ENCODE measurements at places on chromosomes 2 and 18.
A peak's percentile ranks its signal among the peaks of the same experiment; 100 is the strongest.

DNA sequence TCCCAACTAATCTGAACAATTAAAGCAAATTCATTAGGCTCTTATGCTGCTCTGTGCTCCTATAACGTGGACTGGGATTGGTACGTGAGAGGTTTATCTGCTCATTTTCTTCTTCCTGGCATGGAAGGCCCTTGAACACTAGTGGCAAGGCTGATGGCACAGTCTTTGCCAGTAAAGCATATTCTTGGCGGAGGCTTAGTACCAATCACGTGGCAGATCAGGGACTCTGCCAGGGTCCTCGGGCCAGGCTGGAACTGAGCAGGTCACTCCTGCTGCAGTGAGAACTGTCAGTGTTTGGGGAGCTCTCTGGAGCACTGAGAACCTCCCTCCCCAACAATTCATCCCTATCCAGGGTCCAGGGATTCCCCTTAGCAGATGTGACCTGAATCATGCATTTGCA is 3.7 kb upstream of the ALPK2 start:
- no peak for DNase-seq

GRCh38 chr2:50863856-50864255 is 168.1 kb downstream of the NRXN1 start:
- DNase-seq: no peak

DNA sequence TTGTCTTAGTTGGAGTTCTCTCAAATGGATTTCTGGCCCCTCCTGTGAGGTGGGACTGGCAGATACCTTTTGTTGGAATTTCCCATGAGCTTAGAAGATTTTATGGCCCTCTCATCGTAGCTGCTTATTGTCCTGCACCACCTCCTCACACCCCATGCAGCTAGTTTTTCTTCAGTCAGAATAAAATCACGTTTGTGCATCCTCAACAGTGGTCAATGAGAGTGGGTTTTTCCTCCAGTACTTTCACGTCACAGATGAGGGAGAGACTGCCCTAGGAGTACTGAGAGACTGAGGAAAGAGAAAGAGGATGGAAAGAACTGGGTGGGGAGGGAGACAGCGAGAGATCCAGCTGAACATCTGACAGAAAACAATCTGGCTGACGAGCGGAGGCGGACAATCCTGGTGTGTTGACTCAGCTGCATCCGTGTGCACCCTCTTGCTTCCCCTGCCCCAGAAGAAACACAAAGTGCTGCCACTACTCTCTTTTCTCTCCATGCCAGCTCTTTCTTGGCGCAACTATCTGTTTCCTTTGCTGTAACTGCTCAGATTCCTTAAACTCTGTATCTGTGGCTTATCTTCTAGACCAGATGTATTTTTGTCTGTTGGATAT is 7.4 kb downstream of the RAPGEF4 start:
- DNase-seq: no peak

- DNase-seq: no peak
Observed at GRCh38 chr2:136226903-136227302, 109.0 kb upstream of the CXCR4 start.

GRCh38 chr2:75321599-75321922 is 122.2 kb upstream of the TACR1 start:
- no peak for DNase-seq

DNA sequence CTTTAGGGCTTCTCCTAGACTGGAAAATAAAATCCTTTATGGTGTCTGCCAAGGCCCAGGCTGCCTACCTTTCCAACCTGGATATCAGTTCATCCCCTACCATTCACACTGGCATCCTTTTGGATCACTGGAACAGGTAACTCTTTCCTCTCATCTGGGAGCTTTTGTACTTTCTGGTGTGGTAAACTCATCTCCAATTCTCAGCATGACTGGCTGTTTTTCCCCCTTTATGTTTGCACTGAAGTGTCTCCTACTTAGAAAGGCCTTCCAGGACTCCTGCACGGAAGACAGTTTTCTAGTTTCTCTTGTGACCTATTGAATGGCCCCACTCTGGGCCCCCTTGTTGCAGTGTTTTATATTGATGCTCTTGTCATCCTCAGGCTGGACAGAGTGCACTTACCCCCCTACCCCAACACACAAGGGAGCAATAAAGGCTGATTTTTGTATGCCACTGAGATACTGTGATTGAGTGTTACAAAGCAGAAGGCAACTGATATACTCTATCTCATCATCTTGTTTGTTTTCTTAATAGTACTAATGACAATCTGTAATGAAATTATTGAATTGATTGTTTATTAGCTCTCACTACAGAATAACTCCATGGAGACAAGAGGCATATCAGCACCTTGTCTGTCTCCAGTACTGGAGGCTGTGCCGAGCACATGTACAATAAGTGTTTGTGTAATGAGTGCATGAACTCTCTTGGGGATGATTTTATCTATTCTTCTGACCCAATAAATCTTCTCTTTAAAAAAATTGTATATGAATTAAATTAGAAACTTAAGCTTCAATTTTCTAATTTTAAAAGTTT is 129.9 kb downstream of the PIEZO2 start:
- no peak for DNase-seq

DNA sequence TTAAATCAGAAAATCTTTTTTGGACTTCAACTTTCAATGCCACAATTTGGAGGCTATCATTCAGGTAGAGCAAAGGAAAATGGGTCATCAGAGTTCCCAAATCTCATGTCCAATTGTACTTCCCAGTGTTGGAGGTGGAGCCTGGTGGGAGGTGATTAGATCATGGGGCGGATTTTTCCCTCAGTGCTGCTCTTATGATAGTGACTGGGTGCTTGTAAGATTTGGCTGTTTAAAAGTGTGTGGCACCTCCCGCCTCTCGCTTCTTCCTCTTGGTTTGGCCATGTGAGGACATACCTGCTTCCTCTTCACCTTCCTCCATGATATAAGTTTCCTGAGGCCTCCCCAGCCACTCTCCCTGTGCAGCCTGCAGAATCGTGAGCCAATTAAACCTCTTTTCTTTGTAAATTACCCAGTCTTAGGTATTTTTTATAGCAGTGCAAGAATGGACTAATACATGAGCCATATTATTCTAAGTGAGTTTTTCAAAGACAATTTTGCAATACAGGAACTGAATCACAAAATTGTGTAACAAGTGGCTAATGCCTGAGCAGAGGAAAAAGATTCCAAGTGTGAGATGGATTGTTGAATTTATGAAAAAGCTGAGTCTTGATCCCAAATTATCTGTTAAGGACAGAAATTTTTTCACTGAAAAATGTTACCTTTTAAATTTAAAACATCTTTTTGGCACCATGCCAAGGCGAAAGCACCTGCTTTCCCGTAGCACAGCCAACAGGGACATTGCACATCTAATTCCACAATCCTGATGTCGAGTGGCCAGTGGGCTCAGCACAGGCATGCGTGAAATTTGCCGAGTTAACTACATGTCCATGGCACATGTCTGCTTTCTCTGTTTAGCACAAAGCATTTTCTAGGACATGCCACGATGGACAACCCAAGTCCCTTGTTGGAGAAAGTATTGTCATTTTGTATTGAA is 150.9 kb downstream of the COL6A3 start:
- DNase-seq: no peak

DNA sequence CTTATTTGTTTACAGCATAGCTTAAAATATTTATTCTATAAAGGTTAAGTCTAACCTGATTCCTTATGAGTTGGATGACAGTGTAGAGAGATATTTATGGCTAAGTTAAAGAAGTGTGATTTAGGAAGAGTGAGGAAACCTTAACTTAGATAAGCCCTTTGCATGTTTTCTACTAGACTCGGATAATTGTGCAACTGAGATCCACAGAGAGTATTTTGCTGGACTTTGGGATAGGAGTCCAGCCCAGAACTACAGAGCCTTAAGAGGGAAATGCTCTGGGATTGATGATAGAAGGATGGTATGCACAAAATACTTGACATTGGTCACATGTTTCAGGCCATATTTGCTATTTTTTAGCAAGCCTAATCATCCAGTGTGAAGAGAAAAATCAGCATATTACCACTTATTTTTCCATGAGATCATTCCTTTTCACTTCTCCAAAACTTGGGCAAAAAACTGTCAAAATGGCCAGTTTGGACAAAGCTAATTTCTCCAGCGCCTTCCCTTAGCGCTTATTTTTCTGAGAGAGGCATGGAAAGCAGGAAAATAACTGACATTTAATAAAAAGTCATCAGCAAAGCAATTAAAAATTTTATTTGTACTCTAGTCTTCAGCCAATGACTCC is 3.1 kb downstream of the CD28 start:
- no peak for DNase-seq

DNA sequence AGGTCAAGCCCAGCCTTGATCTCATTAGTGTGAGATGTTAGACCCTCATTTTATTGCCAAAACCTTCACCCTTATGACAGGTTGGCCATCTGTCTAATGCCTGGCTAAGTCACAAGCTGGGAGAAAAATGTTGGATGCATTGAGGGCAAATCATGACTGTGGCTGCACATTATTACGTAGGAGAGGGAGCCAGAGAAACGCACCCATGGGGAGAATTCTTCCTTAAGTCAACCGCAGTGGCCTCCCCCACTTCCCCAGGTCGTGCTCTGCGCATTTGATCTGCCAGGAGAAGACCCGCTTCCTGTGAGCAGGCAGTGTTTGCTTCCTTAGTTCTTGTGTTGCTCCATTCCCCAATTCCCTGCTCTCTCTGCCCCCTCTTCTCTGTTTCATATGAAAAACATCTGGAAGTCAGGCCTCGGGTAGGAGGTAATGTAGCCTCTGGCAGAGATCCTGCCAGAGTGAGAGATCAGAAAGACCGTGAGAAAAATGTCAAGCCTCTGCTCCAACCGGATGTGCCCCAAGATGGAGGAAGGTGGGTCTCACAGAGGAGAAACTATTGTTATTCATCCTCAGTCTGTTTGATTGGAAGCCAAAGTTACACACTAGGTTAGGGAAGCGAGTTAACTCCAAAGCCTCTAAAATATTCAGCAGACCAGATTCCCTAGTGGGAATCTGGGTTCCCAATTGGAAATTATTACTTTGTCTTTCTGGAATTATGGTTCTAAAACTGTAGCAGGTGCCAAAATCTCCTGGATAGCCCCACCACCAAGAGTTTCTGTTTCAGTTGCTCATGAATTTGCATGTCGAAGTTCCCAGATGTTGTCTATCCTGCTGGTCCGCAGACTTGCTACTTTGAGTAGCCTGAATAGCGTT is 144.3 kb upstream of the PELI1 start:
- peak; percentile 52 for DNase-seq

GRCh38 chr2:105438104-105438929 is 39.5 kb upstream of the FHL2 start:
- no peak for DNase-seq

GRCh38 chr2:179264368-179265081 is at the start of gene SESTD1:
Gene SESTD1, minus strand, starts transcription at chr2:179264832. Its CDS starts 72,991 bp downstream, at chr2:179191841.
- peak; percentile 90 for DNase-seq

GRCh38 chr18:77495982-77496690 is 246.5 kb downstream of the GALR1 start:
- no peak for DNase-seq

DNA sequence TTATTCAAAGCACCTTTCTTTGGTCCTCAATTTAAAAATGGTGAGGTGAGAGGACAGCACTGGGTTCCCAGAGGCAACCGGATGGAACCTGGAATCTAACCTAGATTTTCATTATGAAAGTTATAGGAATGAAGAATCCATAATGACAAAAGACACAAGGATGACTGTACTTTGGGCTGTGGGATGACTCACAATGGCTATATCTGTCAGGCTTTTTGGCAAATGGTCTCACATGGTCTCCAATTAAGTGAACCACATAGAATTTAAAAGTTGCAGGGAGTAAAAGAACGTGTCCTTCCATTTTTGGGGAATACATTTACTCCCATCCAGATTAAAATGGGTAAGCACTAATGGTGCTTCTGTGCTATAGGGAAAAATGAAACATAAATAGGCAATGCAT is 31.8 kb upstream of the LYPD1 start:
- DNase-seq: no peak

GRCh38 chr2:161357097-161357496 is 48.9 kb downstream of the PSMD14 start:
- DNase-seq: no peak

DNA sequence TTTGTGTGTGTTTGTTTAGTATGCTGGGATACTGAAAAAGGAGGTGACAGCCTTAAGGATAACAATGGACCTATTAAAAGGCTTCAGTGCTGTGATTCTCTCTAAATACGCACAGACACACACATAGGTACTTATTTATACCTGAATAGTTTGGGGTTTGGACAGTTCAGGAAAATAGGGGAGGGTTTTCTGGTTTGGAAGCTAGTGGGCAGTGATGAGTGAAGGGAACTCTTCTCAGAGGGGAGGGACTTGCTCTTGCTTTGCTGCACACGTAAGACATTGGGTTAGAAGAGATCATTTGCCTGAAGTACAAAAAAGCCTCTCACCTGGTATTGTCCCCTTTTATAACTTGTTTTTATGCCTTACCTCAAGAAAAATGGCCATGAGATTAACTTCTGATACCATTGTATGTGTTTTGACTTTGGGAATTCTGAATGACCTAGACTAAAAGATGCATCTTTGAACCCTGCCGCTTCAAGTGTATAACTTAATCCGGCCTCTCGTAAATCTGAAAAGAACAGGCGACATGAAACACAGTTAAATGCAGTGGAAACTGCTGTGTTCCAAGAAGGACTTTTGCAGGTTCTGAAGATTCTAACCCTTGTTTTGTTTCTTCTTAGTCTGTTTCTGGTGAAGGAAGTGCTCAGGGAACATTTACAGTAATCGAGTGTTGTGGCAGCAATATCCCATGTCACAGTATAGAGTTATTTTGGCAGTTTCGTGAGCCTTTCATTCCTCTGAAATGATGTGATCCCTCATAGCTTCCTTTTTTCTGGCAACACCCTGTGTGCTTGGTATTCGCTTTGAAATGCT is 2.5 kb downstream of the CRIM1 start:
- DNase-seq: peak; percentile 54

GRCh38 chr18:12059334-12060181 is 34.1 kb upstream of the ANKRD62 start:
- DNase-seq: no peak

- DNase-seq: no peak
Observed at GRCh38 chr2:626491-627339, 50.5 kb downstream of the TMEM18 start.

DNA sequence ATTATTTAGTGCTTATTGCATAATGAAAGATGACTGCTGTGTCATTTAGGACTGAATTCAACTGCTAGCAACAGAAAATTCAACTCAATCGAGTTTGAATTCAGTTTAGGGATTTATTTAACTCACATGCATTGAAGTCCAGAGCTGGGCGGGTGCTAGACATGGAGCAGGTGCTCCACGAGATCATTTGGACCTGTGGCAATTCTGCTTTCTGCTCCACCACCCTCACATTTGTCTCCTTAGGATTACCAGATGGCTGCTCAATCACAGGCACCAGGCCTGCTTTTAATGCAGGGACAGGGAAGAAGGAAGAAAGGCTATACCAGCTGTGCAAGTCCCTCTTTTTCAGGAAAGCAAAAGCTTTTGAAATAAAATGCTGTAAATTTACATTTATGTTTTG is 572.9 kb upstream of the SLC8A1 start:
- DNase-seq: no peak

All from NCI-H526 (cell line).